K562 (cell line): ENCODE measurements at places on chromosomes 6 and 20. TPM values are rescaled to one million over a fixed set of nuclear protein-coding genes. Genes with fewer than 3 reads are reported as not detected.

Gene PROKR2
- total RNA-seq = not detected in 2 replicates

Gene HLA-DRB5
- 0.27 TPM in 1 of 2 replicates, not detected in the other for total RNA-seq

Gene FAM83C
- total RNA-seq = not detected in 2 replicates

Gene SPEF1
- not detected in 2 replicates for total RNA-seq

Gene TCEA2
- 18.7 and 28.7 TPM in 2 replicates for total RNA-seq

DNA sequence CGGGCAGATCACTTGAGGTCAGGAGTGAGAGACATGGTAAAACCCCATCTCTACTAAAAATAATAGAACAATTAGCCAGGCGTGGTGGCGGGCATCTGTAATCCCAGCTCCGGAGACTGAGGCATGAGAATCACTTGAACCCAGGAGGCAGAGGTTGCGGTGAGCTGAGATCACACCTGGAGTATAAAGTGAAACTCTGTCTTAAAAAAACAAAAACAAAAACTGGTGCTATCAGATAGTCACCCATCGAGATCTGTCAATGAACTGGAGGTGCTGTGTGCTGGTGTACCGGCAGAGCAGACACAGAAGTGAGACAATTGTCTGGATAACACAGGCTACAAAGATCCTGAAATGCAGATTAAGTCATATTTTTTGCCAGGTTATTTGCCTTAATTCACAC is 24.7 kb downstream of the CTCFL start:
- no peak overlapping the region for H3K27ac ChIP-seq
- no peak for DNase-seq
- peaks cover 3% of the 10 kb centered on the region for H3K4me1 ChIP-seq

GRCh38 chr20:16428112-16428511 is 145.1 kb downstream of the KIF16B start:
- H3K4me3 ChIP-seq = no peak overlapping the region
- no peaks in the 10 kb centered on the region for H3K4me1 ChIP-seq
- H3K27me3 ChIP-seq = no peaks in the 10 kb centered on the region
- no peak overlapping the region for H3K27ac ChIP-seq
- H3K36me3 ChIP-seq = peaks cover 2% of the 10 kb centered on the region; the same call in 1 of the 3 replicates
